ENCODE measurements at places on chromosomes 11 and 22. TPM values are rescaled to one million over a fixed set of nuclear protein-coding genes. Genes with fewer than 3 reads are reported as not detected.

DNA sequence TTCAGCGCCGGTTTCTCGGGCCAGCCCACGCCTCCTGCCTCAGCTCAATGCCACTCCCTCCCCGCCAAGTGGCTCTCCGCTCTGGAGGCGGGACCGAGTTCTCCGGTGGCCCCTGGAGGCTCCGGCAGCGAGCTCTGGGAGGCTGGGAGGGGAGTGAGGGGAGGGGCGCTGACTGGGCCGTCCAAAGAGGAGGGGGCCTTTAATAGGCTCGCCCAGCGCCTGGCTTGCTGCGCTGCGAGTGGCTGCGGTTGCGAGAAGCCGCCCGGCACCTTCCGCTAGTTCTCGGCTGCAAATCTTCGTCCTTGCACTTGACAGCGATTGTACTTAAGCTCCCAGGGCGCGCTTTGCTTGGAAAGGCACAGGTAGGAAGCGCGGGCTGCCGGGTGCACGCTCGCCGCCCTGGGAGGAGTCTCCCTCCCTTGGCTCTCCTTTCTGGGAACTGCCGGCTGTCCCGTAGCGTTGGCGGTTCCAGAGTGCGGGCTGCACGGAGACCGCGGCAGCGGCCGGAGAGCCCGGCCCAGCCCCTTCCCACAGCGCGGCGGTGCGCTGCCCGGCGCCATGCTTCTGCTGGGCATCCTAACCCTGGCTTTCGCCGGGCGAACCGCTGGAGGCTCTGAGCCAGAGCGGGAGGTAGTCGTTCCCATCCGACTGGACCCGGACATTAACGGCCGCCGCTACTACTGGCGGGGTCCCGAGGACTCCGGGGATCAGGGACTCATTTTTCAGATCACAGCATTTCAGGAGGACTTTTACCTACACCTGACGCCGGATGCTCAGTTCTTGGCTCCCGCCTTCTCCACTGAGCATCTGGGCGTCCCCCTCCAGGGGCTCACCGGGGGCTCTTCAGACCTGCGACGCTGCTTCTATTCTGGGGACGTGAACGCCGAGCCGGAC lies at the start of gene ADAMTS15:
Gene ADAMTS15 (plus strand): TSS at position 230 of the 894 bp plus-strand sequence. CDS start 329 bp downstream, at position 559.
- DNase-seq: peak; percentile 93

DNA sequence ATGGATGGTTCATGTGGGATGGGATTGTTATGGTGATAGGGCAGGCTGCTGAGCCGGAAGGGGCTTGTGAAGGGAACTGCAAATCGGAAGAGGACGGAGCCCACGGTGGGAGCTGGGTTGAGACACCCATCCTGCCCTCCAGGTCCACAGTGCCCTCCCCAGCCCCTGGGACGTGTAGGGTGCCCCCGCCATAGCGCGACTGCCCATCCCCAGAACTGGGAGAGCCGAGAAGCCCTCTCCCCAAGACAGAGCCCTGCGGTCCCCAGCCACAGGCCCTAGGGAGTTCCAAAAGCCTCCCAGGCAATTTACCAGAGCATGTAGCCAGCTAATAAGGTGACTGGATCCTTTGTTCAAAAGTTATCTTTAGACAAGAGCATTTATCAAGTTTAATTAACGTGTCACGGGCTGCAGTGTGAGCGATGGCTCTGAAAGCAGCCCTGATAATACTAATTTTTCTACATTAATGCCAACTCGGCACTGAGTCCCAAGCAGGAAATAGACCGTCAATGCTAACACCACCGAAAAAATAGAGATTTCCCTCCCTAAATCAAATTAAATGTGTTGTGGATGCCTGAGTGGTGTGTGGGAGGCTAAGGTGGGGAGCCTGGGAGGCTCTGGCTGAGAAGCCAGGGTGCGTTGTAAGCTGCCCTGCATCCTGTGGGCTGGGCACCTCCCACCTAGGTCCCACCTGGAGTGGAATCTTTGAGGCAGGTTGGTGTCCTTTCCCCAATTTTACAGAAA lies 76.8 kb upstream of the RTL6 start:
- no peak for DNase-seq

- no peak for DNase-seq
Measured at GRCh38 chr22:48424201-48424627, 1403.5 kb downstream of the BRD1 start.

SLC22A25 gene
- total RNA-seq: not detected

DNA sequence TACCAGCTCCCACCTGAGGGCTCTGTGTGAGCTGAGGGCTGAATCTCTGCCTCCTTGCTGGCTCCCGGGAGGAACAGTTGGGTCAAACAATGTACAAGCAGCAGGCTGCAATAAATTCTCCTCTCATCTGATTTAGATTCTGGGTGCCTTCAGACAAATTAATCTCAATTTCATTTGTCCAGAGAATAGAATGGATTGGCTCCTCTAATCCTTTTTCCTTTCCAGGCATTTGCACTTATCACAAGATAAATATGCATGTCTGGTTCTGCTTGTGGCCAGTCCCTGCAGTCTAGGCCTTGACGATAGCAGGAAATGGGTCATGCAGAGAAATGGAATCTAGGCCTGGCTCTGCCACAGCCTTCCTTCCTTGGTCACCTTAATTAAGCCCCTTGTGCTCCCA lies 28.7 kb downstream of the UPB1 start:
- no peak for DNase-seq

DNA sequence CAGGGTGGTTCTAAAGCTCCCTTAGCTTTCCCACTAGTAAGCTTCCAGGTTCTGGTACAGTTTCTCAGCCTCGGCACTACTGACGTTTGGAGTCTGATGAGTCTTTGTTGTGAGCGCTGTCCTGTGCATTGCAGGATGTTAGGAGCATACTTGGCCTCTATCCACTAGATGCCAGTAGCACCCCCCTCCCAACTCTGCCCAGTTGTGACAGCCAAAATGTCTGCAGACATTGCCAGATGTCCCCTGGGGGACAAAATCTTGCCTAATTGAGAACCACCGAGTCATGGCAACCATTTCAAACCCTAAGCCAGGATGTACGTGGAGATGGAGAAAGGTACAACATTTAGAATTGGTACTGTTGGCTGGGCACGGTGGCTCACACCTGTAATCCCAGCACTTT lies 68.7 kb downstream of the PTPRJ start:
- no peak for DNase-seq

TRIM77 gene
- total RNA-seq: not detected

GRCh38 chr22:48222742-48223487 lies 1460.5 kb downstream of the TBC1D22A start:
- no peak for DNase-seq

RTN4RL2 gene
- 1.0 TPM for total RNA-seq

HYOU1 gene
- 64.0 TPM for total RNA-seq

DNA sequence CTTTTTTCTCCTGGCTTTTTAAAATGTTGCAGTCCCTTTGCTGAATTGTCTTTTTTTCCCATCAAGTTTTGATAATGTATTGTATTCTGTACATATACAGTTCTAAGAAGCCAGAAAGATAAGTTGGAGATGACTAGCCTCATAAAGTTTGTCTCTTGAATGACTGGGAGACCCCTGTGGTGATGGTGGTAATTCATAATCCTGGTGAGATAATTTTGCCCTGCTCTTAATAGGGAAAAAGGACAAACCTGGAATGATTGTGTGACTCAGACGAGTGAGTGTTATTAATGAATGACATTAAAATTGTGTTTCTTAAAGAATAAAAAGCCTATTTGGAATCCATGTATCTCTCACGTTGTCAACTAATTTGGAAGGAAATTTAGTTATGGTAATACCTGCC lies 1.2 kb downstream of the HIKESHI start:
- no peak for DNase-seq

DNA sequence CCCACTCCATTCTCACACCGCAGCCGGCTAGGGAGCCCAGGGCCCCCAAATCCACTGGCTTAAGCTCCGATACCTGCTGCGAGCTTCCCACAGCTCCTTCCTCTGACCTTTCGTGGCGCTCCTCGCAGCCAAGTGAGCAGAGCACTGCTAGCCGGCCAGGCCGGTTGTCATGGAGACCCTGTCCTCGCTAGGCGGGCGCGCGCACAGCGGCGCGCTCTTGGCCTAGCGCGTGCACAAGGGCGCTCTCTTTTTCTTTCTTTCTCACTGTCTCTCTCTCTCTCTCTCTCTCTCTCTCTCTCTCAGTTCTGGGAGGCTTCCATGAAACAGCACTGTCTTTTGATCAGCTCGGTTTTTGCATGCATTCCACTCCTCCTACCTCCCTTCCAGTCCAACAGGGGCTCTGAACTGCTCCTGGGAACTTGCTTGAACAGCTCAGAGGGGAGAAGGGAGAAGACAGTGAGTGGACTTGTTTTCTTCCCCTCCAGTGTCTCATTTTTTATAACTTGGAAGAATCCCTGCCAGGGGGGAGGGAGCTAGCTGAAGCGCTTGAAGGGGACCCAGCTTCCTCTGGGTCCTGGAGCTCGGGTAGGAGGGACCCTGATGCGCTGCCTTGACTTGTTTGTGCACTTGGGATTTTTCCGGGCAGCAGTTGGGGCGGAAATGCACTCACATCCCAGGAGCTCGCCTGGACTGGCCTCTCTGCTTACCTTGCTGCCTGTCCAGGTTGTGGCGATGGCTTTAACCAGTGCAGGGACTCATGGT lies 100.3 kb upstream of the AKIP1 start:
- DNase-seq: peak; percentile 88

DNA sequence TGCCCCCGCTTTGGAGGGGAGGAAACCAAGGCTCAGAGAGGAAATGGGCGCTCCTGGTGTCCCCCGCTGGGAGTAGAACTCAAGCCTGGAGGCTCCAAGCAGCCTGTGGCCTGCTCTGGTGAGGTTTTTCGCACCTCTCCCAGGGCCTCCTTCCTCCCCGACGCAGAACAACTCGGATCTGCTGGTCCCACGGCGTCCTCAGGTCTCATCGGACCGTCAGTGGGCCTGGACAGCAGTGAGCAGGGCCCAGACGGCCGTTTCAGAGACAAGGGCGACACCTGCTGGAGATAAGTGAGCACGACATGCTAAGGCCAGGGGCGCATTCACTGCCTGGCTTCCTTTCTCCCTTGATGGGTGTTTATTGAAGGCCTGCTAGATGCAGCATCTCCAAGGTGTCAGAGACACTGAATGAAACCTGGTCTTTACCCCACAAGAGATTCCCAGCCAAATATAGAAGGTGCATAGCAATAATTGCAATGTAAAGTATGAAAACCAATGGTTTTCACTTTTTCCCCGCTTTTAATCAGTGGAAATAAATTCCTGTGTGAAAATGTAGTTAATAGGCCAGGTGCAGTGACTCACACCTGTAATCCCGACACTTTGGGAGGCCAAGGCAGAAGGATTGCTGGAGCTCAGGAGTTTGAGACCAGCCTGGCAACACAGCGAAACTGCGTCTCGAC lies 26.9 kb upstream of the CD82 start:
- peak; percentile 86 for DNase-seq

HTR3A gene
- not detected for total RNA-seq

DNA sequence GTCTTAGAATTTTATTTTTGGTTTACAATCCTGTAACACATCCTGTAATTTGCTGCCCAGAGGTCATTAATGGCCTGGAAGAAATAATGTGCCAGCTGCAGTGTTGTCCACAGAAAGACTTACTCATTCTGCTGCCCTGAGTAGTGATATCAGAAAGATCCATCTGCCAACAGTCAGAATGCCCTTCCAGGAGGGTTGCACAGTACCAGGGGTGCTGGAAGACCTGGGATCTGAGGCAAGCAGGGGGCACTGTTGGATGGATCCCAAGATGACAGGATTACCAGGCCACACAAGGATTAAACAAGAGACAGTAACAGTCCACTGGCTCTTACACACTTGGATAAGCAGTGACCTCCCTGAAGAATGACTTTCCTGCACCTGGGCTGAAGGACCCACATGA lies 93.8 kb upstream of the TOP3B start:
- DNase-seq: no peak

FXYD6 gene
- total RNA-seq: 35.4 TPM

GRCh38 chr11:112024178-112024772 lies 933 bp upstream of the DLAT start:
- no peak for DNase-seq

- DNase-seq: no peak
Measured at GRCh38 chr11:18844753-18845367, 53.3 kb upstream of the PTPN5 start.

- peak; percentile 69 for DNase-seq
Measured at GRCh38 chr11:72773291-72773690, 20.6 kb downstream of the STARD10 start.

DNA sequence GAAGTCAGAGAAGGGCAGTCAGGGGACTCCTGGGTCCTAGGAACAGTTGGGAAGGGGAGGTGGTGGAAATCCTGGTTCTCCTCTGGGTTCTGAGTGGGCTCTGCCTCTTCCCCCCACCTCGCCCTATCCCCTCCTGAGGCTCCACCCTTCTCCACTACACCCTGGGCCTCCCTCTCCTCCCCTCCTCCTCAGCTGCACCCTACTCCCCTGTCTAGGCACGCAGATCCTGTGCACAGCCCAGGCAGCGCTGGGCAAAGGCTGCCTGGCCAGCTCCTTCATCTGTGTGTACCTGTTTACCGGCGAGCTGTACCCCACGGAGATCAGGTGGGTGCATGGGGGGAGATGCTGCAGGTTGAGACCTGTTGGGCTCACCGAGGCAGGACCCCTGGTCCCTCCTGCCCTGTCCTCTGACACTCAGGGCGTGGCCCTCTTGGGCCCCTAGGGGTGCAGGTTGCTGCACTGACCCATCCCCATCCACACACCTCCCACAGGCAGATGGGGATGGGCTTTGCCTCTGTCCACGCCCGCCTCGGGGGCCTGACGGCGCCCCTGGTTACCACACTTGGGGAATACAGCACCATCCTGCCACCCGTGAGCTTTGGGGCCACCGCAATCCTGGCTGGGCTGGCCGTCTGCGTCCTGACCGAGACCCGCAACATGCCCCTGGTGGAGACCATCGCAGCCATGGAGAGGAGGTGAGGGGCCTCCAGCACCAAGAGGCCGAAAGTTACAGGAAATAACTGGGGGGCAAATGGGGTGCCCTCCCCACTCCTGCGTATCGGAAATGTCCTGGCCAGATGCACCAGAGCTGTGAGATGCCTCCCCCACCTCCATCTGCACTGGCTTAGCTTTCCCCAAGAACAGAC lies 25.3 kb upstream of the POLA2 start:
- DNase-seq: no peak
